NCI-H526 treated with DMSO at 0.1 percent for 48 hours (cell line): ENCODE measurements at places on chromosomes 3 and 15.

DNA sequence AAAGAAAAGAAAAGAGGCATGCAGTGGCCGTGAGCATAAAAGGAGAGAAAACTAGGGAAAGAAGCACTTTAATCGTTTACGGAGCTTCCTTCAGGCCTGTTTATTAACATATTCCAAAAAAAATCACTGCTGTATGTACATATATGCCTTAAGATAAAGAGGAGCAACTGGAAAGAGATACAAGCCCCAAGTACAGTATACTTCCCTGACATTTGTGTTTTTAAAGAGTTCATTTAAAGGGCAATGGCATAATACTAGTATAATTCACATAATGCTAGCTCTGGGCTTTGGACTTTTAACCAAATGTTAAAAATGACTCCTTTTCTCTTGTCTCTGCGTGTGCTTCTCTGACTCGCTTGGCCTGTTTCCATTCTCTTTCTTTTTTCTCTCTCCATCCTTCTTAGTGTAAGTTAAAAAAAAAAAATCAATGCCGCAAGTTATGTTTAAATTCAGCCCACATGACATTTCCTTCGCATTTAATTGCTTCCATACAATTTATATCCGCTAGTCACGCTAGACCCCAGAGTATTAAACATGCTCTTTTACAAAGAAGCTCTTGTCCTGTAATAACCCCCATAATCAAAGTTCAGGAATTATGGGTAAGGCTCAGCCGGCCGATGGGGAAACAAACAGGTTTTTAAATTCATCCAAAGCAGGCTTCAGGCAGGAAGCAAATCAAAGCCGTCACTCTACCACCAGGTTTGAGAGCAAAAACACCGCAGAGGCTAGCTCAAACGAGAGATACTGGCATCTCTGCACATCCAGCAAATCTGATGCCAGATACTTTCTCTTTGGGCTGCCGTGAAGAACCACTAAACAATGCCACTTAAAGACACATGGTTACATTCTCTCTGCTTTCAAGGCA lies 19.4 kb downstream of the WWTR1 start:
- no peak for DNase-seq

DNA sequence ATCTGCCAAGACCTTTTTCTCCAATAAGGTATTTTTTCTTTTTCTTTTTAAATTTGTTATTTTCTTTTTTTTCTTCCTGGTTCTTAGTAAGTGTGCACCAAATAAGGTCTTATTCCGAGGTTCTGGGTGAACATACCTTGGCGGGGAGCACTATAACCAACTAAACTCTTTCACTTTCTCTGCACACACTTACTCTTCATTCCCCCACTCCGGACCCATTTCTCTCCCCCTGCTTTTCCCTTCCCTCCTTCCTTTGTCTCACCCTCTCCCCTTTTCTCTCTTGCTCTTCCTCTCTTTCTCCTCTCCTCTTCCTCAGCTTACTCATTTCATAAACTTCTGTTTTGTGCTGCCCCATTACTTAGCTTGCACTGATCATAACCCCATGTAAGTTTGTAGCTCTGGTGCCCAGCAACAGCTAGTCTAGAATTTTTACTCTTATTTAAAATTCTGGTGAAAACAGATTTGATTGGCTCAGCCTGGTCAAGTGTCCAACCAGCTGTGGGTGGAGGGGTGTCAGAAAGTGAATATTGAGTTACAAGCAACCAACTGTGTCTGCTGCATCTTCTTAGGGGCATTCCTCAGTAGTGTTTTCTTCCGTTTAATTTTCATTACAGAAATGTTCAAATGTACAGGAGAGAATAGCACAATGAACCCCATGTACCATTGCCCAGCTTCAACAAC lies 297.5 kb downstream of the SHQ1 start:
- DNase-seq, result no peak

DNA sequence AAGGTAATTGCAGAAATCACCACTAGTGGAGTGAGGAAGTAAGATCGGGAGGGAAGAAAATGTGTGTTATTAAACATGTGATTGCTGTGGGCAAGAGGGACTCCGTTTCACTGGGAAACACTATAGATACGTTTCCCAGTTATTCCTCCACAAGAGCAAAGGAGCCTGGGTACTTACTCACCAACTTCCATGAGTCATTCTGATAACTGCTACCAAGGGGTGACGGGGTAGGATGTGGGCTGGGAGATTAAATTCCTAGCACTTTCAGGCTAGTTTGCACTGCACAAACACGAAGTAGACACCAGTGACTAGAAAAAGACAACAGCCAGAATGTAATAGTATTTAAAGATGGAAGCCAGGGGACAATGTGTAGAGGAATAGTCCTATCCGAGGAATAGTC lies 812.9 kb upstream of the CFAP20DC start:
- no peak for DNase-seq

GRCh38 chr15:67915461-67916374 lies 75.9 kb upstream of the RNU6-1 start:
- peak; percentile 82 for DNase-seq

DNA sequence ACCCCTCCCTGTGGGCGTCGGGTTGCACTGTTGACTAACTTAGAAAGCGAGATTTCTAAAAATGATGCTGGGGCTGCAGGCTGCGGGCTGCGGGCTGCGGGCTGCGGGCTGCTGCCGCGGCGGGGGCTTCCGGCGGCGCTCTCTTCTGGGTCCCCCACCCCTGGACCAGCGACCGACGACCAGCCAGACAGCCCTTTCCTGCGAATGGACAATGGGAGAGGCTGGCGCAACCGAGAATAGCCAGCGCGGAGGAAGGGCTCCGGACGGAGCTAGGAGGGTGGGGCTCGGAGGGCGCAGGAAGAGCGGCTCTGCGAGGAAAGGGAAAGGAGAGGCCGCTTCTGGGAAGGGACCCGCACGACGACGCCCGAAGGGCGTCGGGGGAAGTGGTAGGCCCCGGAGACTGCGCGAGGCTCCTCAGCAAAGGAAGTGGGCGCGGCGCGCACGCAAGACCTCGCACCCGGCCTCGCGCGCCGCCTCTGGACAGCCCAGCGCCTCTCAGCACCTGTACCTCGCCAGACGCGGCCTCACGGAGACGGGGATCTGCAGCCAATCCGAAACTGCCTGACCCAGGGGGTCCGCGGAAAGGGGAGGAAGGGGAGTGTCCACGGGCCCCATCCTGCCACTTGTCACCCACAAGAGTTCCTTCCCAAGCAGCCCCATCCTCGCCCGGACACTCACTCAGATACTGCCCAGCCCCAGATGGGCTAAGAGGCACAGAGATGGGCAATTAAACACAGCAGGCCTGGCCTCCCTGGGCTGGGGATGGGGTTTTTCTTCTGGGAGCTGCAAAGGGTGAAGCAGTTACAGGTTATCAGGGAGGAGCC lies 70.7 kb downstream of the SLC12A8 start:
- no peak for DNase-seq
